ENCODE measurements at places on chromosomes 3 and 15.
A peak's percentile ranks its signal among the peaks of the same experiment; 100 is the strongest.

DNA sequence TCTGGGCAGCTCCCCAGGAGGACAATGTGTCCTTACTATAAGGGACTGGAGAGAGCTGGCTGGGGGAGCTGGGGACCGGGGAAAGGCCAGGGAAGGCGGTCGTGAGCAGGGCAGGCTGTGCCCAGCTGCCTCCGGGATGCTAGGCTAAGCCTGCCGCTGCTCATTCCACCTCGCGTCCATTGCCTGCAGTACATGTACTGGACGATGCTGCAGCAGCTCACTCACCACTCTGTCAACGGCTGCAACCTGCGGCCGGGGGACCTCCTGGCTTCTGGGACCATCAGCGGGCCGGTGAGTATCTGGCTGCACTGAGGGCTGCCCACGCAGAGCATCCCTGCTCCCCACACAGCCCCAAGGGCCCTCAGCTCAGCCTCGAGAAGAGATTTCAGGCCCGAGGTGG is 27.1 kb downstream of the FAH start:
- H3K27me3 ChIP-seq = no peaks in the 10 kb centered on the region
- DNase-seq = no peak
- H3K36me3 ChIP-seq = peaks cover 42% of the 10 kb centered on the region
- no peak overlapping the region for H3K27ac ChIP-seq

DNA sequence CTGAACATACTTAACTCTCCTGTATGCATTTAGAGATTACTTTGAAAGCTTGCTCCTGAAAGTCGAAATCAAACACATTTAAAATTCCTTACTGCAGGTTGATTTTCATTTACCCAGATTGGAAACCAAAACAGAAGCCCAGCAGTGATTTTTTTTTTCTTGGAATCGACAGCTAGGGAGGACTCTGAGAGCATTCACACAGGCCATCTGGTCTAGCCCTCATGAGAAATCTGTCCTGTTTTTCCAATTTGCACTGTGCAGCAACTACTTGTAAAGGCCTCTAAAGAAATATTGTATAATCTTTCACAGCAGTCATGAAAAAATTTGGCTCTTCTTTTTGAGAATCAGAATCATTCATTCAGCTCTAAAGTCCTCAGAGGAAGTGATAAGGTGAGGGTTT is 179.2 kb downstream of the KCNAB1 start:
- no peak overlapping the region for H3K27ac ChIP-seq
- DNase-seq = no peak
- H3K36me3 ChIP-seq = no peaks in the 10 kb centered on the region
- no peak overlapping the region for H3K4me3 ChIP-seq
- no peaks in the 10 kb centered on the region for H3K4me1 ChIP-seq
- peaks cover 7% of the 10 kb centered on the region for H3K27me3 ChIP-seq

DNA sequence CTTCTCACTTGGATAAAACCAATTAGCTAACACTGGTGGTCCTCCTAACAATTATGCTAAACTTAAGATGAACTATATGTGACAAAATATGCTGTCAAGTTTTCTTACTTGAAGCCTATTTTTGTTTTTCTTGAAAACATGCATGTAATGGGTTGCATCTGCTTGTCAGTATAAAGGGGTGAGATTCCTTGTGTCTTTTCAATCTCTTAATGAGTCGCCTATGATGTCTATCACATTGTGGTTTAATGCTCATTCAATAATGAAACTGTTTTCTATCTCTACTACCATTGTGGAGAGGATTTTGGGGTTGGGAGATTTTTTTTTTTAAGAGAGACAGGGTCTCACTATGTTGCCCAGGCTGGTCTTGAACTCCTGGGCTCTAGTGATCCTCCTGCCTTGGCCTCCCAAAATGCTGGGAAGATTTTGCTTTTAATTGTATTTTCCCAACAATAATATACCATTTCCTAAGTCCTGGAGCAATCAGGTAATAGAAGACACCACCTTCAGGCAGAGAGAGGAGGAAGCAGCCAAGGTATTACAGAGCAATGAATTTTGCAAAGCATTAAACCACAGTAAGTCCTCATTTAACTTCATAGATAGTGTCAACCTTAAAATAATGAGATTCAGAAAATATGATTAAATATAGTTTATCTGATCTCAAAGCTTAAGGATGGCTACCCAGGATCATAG is 17.4 kb upstream of the TRMT10C start:
- peak overlapping the region; percentile 27 for H3K27ac ChIP-seq
- H3K27me3 ChIP-seq = peaks cover 4% of the 10 kb centered on the region
- no peak for DNase-seq
- peaks cover 34% of the 10 kb centered on the region for H3K4me1 ChIP-seq
- H3K4me3 ChIP-seq = peak overlapping the region; percentile 2

- DNase-seq = no peak
- no peak overlapping the region for H3K4me3 ChIP-seq
- no peaks in the 10 kb centered on the region for H3K27me3 ChIP-seq
- peak overlapping the region; percentile 24 for H3K27ac ChIP-seq
- peaks cover 47% of the 10 kb centered on the region for H3K4me1 ChIP-seq
- H3K36me3 ChIP-seq = peaks cover 13% of the 10 kb centered on the region
These were observed 9.3 kb downstream of the LRCH3 start for GRCh38 chr3:197800379-197800778.

DNA sequence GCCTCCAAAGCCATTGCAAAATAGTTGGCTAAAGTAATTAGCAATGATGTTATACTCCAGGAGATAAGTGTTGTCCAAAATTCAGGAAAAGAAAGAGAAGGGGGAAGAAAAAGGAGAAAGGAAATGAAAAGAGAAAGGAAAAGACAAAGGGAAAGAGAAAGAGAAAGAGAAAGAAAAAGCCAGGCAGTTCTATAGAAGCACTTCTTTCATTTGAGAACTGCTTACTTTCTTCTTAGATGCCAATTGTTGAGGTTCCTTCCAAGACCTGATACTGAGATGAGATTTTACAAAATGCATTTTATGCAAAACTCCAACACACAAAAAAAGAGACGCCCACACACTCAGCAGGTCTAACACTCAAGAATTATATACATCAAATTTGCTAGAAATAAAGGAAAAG is 298.4 kb downstream of the KCNH8 start:
- H3K36me3 ChIP-seq = no peaks in the 10 kb centered on the region
- no peak overlapping the region for H3K27ac ChIP-seq
- H3K4me1 ChIP-seq = peaks cover 5% of the 10 kb centered on the region
- no peak for DNase-seq
- no peak overlapping the region for H3K4me3 ChIP-seq

DNA sequence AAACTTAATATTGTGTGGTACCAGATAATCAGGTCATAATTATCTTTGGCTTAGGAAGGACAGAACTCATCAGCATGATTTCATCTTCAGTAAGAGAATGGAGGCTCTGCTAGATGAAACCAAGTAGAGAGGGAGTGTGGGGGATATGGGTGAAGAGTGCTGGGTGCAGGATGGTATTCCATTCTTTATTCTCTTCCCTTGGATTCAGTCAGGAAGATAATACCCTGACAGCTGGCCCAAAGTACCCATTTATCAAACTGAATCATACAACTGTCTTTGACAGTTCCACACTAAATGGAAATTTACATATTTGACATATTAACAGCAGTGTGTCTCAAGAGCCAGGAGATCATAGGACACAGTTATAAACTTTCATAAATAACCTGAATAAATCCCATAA is 44.7 kb downstream of the GOLIM4 start:
- no peak overlapping the region for H3K27ac ChIP-seq
- no peaks in the 10 kb centered on the region for H3K4me1 ChIP-seq

DNA sequence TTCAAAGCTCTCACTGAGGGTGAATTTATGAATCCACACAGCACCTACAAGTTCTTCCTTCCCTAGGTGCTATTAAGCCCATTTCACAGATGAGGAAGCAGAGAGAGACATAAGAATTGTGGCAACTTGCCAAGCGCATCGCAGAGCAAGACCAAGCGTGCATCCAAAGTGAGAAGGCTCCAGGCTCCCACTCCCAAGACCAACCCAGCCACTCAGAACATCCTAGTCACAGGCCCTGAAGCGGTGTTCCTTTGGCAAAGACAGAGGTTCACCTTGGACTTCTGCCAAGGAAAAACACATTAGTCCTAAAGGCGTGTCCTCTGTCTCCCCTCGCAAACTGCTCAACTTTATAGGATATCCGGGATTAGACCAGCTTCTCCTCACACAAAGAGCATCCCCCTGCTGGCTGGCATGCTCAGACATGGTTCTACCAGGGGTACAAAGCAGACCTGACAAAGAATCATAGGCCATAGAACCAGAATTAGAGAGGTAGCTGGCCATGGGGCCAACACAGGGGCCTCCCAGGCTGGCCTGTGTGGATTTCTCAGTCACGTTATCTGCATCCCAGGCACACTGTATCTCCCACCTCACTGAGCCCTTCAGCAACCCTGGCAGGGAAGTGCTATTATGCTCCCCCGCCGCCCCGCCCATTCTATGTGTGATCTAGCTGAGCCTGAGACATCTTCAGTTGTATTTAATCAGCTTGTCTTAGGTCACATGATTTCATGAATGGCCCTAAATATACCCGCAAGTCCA is 160.2 kb downstream of the FOXP1 start:
- H3K4me1 ChIP-seq = peaks cover 61% of the 10 kb centered on the region
- DNase-seq = no peak
- no peaks in the 10 kb centered on the region for H3K27me3 ChIP-seq
- no peak overlapping the region for H3K4me3 ChIP-seq

DNA sequence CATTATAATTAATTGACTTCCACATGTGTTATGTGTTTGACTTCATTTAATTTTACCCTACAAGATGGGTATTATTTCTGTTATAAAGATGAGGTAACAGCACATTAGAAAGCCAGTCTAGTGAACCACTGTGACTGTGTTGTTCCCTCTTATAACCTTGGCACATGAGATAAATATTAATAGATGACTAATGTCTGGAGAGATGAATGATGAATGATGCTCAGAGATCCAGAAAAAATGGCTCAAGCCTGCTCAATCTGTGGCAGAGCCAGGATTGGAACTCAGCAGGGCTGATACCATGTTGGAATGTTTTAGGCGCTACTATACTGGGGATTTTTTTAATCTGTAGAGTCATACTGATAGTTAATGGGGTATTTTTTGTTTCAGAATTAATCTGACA is 118.8 kb upstream of the PTX3 start:
- peaks cover 2% of the 10 kb centered on the region for H3K27me3 ChIP-seq
- H3K4me1 ChIP-seq = no peaks in the 10 kb centered on the region
- H3K36me3 ChIP-seq = no peaks in the 10 kb centered on the region
- no peak overlapping the region for H3K27ac ChIP-seq
- no peak overlapping the region for H3K4me3 ChIP-seq

- H3K4me1 ChIP-seq = peaks cover 17% of the 10 kb centered on the region
- no peak overlapping the region for H3K4me3 ChIP-seq
- H3K27me3 ChIP-seq = no peaks in the 10 kb centered on the region
- peaks cover 75% of the 10 kb centered on the region for H3K36me3 ChIP-seq
These were observed 10.5 kb downstream of the BNIP2 start for GRCh38 chr15:59678620-59679019.

DNA sequence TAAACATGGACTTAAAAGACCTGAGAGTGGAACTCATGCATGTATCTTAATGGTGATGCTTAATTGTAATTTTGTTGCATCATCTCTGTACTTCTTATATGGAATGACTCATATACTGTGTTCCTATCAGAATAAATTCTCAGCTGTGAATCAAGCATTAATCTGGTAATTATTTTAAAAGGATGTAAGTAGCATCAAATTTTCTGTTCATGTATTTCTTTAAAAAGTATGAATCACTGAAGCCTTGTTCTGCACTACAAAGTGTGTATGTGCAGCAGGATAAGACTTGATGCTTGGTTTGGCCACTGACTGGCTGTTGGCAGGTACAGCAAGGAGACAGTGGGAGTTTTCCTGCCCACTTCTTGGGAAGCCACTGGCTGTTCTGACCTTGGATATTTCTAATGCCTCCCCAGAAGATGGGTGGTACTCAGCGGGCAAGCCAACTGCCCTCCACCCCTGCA is 123.9 kb downstream of the ANO10 start:
- H3K27me3 ChIP-seq = peaks cover 21% of the 10 kb centered on the region
- no peak for DNase-seq

DNA sequence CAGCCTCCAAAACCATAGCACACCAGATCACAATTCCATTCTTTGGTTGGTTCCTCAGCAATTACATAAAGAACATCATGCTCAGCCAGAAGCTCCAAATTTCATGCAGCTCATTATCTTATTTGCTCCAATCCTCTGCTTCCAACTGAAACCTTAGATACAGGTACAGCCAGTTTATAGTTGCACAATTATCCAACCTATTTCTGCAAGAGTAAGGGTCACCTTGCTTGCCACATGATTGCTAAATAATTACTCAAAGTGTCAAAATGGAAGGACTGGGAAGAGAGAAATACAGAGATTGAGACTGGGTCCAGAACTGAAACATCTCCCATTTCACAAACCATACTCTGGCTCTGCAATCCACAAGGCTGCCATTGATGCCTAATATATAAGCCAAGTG is 23.4 kb upstream of the SHC4 start:
- H3K36me3 ChIP-seq = peaks cover 24% of the 10 kb centered on the region
- H3K4me3 ChIP-seq = no peak overlapping the region
- no peak overlapping the region for H3K27ac ChIP-seq
- H3K27me3 ChIP-seq = peaks cover 5% of the 10 kb centered on the region

DNA sequence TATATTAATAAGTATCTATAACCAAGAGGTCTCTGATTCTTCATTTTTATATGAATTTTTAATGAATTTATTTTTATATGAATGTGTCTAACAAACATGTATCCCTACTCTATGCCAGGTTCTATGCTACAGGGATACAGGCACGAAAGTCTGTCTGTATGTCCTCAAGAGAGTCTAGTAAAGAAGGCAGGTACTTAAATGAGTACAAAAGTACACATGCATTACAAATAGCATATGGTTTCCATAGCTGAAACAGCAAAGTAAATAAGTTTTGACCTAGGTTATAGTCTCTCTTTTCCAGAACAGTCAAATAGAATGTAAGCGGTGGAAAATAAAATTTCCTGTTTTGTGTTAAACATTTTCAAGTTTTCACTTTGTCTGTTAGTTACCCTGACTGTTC is 13.3 kb upstream of the ABHD10 start:
- H3K27ac ChIP-seq = no peak overlapping the region
- DNase-seq = no peak
- H3K27me3 ChIP-seq = peaks cover 6% of the 10 kb centered on the region

DNA sequence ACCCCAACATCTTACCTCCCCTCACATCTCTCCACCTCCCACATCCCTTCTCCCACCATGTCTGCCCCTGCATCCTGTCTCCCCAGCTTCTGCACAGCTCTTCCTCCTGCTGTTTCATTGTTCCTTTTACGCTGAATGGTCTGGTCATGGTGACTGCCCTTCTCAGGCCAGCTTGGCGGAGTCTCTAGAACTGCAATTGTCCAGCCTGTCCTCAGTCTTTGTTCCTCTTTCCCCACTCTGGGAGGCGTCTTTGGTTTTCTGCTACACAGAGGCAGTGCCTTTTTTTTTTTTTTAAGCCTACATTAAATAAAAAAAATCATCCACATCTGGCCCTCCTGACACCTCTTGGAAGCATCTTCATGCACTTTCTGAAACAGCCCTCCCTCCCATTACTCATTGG is 49.1 kb upstream of the SEC22A start:
- no peak for DNase-seq
- H3K27ac ChIP-seq = no peak overlapping the region
- peaks cover 46% of the 10 kb centered on the region for H3K36me3 ChIP-seq
- H3K27me3 ChIP-seq = no peaks in the 10 kb centered on the region
- no peak overlapping the region for H3K4me3 ChIP-seq

- H3K4me1 ChIP-seq = peaks cover 2% of the 10 kb centered on the region
- no peaks in the 10 kb centered on the region for H3K27me3 ChIP-seq
- H3K4me3 ChIP-seq = no peak overlapping the region
- no peak overlapping the region for H3K27ac ChIP-seq
These were observed 119.5 kb downstream of the CHST2 start for GRCh38 chr3:143239031-143239430.

GRCh38 chr15:87496795-87497194 is 759.7 kb downstream of the NTRK3 start:
- no peaks in the 10 kb centered on the region for H3K27me3 ChIP-seq
- no peak overlapping the region for H3K4me3 ChIP-seq
- no peak for DNase-seq
- no peaks in the 10 kb centered on the region for H3K36me3 ChIP-seq
- H3K4me1 ChIP-seq = no peaks in the 10 kb centered on the region

Measured in activated T-helper 2 cell treated with anti-CD3 and anti-CD28 coated beads, Interferon-gamma antibody, Interleukin-2, Interleukin-4, amounts not matched to agents 10 μg/mL and 5 μg/mL and 100 μg/mL, durations not matched to agents 14 hours and 24 hours and 36 hours (primary cell).